ENCODE measurements at places on chromosomes 12 and 14. TPM values are rescaled to one million over a fixed set of nuclear protein-coding genes. Genes with fewer than 3 reads are reported as not detected.

DNA sequence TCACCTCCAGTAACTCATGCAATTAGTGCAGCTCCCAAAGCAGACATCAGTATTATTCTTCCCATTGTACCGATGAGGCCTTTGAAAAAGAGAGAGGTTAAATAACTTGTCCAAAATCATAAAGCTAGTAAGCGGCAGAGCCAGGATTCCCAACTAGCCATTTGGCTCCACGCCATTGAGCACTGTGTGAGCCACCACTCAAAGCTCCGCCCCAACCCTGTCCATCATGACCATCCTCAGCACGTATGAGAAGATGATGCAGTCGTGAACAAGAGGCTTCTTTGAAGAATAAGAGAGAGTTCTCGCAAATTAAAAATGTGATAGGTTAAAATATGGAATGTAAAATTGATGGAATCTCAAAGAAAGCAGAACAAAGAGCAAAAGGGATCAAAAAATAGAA lies 14.6 kb downstream of the CLMN start:
- DNase-seq = no peak

GRCh38 chr14:55954108-55954507 lies 164.1 kb upstream of the PELI2 start:
- no peak for DNase-seq

DNA sequence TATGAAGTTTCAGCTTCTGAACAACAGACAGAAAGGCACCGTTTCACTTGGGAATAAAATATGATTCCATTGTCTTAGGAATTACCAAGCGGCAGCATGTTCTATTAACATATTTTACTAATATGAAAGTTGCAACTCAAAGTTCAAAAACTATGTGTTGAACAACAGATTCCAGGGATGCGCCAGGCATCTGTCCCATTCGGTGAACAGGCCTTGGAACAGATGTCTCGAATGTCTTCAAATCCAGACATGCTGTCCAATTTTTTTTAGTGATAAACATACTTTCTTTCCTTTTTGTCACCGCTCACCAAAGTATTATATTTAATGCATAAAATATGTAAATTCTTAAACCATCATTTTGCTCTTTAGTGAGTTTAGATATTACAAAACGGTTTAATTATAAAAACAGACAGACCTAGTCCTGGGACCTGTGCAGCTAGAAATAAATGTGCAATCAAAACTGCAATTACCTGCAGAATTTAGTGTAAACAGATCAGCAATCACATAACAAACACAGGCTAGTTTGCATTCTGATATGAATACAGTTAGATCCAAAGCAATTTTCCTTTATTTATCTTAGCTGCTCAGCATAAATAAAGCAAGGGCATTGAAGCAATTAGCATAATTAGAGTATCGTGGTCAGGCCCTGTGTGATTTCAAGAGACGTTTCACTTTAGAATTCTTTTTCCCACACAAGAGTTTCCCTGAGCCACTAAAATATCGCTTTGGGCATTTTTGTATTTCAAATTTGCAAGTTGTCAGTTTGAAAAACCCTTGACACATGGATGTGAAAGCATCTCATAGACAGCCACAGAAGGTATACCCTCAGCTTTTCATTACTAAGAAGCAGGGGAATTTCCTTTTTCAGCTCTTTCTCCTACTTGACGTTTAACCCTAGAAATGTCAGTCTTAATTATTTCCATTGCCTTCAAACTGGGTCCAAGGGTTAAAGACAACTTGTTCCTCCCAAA lies 420.8 kb downstream of the EGLN3 start:
- DNase-seq = no peak

GRCh38 chr14:61769893-61770292 lies 7.7 kb downstream of the SNAPC1 start:
- DNase-seq = no peak

DNA sequence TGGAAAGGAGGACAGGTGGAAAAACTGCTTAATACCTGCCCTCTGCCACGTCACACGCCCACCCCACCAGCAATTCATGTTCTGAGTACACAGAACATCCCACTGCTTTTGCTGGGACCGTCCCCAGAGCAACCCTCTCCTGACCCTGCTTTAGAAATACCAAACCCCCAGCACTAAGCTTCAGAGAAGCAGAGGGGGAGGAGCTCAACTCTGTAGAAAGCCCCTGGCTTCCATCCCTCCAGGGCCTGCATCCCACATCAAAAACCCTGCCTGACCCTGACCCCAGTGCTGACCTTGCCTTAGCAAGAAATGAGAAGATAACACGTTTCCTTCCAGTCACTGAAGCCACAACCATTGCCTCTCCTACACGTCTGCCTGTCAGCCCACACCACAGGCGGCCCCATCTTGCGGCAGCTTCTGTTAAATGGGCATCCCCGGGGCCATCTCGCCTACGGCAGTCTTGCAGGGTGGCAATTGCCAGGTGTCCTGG lies 19.7 kb downstream of the VDR start:
- DNase-seq = peak; percentile 29

- DNase-seq = no peak
Measured at GRCh38 chr12:32312049-32312670, 87.2 kb upstream of the FGD4 start.

DNA sequence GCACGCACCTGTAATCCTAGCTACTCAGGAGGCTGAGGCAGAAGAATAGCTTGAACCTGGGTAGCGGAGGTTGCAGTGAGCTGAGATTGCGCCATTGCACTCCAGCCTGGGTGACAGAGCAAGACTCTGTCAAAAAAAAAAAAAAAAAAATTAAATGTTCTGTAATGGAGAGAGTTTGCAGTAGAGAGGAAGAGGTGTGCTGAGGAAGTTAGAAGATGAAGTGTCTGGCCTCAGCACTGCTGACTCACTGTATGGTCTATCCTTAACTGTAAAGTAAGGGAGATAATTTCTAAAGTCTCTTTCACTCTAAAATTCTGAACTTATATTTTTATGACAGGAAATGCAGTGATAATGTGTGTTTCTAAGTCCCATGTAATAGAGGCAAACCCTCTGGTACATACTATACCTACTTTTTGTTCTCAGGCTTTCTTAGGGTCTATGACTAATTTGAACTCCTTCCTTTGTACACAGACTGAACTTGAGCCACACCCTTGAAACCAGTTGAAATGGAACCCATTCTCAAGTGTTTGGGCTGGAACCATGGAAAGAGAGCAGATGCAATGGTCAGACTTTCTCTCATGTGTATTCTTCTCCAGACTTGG lies 278.1 kb upstream of the FAR2 start:
- DNase-seq = no peak

DNA sequence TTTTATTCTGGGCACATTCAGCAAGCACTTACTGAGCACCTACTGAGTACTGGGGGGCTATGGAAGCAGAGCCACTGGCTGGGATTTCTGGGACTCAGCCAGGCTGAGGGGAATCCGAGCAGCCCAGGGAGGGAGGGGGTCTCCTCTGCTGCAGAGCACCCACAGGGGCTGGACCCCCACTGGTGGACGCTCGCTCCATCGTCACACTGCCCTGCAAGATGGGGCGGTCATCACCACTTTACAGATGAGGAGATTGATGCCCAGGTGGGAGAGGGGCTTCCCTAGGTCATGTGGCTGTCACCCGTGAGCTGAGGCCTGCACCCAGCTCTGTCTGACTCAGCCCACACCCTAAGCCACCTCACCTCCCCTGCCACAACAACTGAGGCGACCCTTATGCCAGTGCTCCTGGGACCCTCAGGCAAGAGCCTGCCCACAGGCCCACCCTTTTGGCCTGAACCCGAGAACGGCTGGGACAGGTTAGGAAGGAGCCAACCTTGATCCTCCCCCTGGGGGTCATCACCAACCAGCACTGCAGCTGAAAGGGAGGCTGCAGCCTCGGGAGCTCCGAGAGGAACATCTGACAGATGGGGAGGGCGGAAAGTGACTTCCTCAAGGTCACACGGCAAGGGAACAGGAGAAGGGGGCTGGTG lies 74.4 kb downstream of the SERPINA3 start:
- DNase-seq = no peak

- DNase-seq = no peak
Measured at GRCh38 chr14:74278080-74278479, 24.7 kb downstream of the ABCD4 start.

DNA sequence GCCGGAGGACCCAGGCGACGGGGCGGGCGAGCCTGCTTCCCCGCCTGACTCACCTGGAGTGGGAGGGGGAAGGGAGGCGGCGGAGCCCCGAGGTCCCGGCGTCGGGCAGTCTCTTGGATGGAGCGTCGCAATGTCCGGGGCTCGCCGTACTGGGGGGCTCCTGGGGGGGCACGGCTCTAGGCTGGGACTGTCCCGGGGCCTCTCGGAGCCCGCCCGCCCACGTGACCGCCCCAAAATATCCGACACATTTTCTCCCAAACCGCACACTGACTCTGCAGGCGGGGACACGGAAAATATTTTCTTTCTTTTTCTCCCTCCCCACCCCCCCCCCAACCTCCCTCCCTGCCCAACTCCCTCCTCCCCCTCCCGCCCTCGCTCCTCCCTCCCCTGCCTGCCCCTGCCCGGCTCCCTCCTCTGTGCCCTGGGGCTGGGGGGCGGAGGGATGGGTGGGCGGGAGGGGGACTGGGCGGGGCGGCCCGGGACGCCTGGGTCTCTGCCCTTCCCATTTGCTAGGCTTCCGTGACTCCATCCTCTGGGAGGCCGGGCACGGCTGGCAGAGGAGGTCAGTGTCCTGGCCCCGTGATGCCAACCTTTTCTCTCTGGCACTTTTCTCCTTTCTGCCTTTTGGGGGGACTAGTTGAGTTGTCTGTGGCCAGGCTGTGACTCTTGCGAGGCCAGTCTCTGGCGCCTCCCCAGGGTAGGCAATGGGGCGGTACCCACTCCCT lies at the start of gene RARG:
TSS of gene RARG (minus strand) at position 289 of the 725 bp plus-strand sequence. CDS start 4,664 bp downstream, outside the sequence.
- peak; percentile 71 for DNase-seq

DNA sequence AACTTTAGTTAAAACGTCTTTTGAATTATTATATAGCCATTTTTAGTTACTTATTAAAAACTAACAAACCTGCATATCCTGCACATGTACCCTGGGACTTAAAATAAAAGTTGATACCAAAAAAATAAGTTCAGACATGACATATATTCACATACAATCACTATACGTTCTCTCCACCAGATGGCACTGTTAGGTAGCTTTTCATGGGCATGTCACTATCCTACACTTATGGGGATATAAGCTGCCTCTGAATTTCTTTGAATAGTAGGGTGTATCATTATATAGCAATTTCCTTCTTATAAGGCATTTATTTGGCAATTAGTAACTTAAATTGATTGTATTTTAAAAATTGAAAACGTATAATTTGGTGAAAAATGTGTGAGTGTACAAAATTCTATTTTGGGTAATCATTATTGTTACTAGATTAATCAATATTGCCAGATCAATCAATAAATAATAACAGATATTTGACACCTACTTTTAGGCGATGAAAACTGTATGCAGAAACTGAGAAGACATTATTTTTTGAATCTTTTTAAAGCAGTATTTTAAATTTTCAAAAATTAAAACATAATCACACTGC lies 31.8 kb upstream of the OR10A7 start:
- no peak for DNase-seq

GRCh38 chr14:54606631-54607133 lies 39.8 kb downstream of the SAMD4A start:
- no peak for DNase-seq

- DNase-seq = no peak
Measured at GRCh38 chr14:64946310-64947045, 3.9 kb upstream of the GPX2 start.

- DNase-seq = no peak
Measured at GRCh38 chr14:103552846-103553210, 9.6 kb downstream of the BAG5 start.

- no peak for DNase-seq
Measured at GRCh38 chr12:89907659-89908058, 199.0 kb upstream of the ATP2B1 start.

DNA sequence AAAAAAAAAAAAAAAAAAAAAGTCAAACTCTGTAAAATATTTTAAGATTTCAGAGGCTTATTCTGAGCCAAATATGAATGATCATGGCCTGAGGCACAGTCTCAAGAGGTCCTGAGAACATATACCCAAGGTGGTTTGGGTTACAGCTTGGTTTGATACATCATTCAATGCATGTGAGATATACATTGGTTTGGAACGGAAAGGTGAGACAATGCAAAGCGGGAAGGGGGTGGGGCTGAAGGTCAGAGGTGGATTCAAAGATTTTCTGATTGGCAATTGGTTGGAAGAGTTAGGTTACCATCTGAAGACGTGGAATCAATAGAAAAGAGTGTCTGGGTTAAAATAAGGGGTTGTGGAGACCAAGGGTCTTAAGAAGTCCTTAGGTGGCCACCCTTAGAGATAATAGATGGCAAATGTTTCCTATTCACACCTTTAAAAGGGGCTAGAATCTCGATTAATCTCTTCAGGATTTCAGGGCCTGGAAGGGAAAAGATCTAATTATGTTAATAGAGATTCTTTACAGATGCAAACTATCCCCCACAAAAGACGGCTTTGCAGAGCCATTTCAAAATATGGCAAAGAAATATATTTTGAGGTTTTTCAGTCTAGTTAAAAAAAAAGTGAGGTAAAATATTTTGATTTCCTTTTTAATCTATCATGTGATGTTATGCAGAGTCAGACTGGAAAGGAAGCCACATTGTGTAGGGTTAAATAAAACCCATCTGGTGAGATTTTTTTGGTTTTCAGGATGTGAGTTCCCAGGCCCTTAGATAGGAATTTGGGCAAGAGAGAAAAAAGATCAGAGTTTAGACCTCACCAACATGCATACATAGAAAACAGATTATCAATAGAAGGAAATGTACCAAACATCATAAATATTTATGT lies 173.8 kb upstream of the CNOT2 start:
- no peak for DNase-seq

GRCh38 chr12:12791756-12792369 lies 6.4 kb downstream of the APOLD1 start:
- no peak for DNase-seq

GRCh38 chr12:112124918-112125249 lies 476 bp upstream of the TRAFD1 start:
- no peak for DNase-seq

GRCh38 chr12:58177366-58177765 lies 236.0 kb downstream of the ATP23 start:
- DNase-seq = no peak

BEST3 gene
- total RNA-seq = not detected

RNASE4 gene
- 0.18 TPM for total RNA-seq

CCDC177 gene
- total RNA-seq = not detected

RACGAP1 gene
- total RNA-seq = 26.0 TPM

BHLHE41 gene
- 0.05 TPM for total RNA-seq

TGFB3 gene
- 4.1 TPM for total RNA-seq

FITM1 gene
- 1.3 TPM for total RNA-seq

CMKLR1 gene
- not detected for total RNA-seq

STXBP6 gene
- not detected for total RNA-seq

ETV6 gene
- 58.0 TPM for total RNA-seq

GALNT6 gene
- total RNA-seq = 10.8 TPM

GPR135 gene
- total RNA-seq = 0.53 TPM

NCAPD2 gene
- total RNA-seq = 32.9 TPM
